ENCODE measurements at places on chromosomes 12 and 14.

GRCh38 chr14:51006781-51007211, 62.5 kb upstream of the PYGL start:
- no peak for DNase-seq

DNA sequence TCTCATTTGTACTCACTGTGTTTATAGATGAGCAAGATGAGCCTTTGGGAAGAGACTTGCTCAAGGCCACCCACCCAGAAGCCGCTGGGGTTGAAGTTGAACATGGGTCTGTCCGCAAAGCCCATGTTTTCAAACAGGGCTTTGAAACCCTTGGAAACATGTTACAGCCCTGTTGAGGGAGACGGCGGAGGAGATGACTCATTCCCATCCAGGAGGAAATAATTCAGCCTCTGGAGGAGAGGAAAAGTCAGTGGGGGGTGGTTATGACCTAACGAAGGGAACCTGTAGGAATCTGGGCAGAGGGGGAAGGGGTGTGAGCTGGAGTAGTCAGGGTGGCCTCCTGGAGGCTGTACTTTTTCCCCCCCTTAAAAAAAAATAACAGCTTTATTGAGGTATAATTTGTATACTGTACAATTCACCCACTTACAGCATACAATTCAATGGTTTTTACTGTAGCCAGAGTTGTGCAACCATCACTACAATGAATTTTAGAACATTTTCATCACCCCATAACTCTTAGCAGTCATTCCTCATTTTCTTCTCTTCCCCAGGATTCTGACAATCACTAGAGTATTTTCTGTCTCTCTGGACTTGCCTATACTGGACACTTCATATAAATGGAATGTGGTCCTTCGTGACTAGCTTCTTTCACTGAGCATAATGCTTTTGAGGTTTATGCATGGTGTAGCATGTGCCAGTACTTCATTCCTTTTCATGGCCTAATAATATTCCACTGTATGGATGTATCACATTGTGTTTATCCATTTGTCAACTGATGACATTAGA, 1.9 kb upstream of the RIN3 start:
- DNase-seq = peak; percentile 95

- DNase-seq = peak; percentile 55
Measured at GRCh38 chr12:100234591-100235304, 32.1 kb downstream of the DEPDC4 start.

GRCh38 chr12:107405436-107405835, 280.2 kb upstream of the PWP1 start:
- DNase-seq = no peak

DNA sequence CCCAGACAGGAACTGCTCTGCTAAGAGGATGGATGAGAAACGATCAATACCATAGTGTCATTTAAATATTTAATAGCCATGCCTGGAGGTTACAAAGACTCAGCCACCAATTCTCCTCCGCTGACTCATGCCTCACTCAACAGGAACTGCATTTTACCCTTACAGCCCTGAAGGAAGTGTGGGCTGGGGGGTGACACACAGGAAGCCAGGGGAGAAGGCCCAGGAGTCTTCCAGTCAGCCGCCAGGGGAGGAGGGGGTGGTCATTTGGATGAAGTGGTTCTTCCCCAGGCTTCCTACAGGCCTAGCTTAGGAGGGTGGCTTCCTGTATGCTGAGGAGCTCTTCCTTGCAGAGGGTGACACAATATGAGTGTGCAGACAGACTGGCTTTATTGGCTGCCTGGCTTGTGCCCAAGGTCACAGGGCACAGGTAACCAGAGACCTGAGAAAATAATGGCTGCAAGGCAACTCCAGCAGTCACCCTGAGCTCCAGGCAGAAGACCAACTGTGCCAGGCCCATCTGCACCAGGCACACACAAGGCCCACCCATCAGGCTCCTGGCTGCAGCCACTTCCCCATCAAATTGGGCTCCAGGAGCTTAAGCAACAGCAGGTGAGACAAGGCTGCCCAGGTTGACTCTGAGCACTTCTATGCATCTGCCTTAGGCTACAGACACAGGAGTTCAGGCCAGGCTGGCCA, 30.6 kb upstream of the RPLP0 start:
- DNase-seq = peak; percentile 99

GRCh38 chr12:3832738-3833137, 40.5 kb downstream of the PARP11 start:
- no peak for DNase-seq

GRCh38 chr12:6692888-6693287, 3.7 kb upstream of the ZNF384 start:
- DNase-seq = no peak

GRCh38 chr14:80325688-80326087, 114.4 kb upstream of the DIO2 start:
- DNase-seq = no peak

DNA sequence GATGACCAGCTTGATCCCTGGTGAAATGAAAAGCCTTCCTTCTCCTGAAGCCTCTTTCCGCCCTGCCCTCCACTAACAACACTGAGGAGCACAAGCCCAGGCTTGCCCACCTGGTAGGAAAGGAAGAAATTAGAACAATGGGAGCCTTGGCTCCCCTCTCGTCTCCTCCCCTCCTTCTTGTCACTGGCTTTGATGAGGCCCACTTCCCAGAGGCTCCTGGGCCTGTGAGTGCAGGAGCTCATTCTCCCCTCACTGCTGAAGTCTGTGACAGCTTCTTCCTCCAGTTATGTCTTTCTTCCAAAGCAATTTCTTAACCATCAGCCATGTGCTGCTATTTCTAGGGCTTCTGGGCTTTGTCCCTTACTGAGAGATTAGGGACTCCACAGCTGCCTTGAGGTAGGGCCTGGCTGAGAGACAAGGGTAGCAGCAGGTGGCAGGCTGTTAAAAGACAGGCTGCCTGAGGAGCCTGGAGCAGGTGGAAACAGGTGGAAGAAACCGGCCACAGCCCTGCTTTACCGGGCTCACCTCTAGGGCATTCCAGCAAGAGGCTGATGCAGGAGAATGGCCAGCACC, 53.6 kb upstream of the SRSF5 start:
- no peak for DNase-seq

- no peak for DNase-seq
Measured at GRCh38 chr14:21712036-21712435, 38.4 kb upstream of the OR4E1 start.

DNA sequence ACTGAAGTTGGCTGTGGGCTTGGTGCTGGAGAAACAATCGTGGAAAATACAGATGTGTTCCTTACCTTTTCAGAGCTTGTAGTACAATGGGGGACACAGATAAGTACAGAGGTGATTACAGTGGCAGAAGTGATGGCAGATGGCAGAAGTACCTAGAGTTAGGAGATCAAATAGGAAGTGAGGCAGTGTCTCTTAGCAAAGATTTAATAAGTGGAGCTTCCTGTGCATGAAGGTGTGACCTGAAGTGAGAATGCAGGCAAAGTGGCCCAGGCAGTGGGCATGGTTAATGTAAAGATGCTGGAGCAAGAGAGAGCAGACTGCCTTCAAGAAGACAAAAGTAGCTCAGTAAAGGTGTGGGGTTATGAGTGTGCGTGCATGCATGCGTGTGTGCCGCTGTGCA, 16.0 kb downstream of the LRRK2 start:
- no peak for DNase-seq

- no peak for DNase-seq
Measured at GRCh38 chr12:57756406-57757341, 1.8 kb downstream of the MARCHF9 start.

DNA sequence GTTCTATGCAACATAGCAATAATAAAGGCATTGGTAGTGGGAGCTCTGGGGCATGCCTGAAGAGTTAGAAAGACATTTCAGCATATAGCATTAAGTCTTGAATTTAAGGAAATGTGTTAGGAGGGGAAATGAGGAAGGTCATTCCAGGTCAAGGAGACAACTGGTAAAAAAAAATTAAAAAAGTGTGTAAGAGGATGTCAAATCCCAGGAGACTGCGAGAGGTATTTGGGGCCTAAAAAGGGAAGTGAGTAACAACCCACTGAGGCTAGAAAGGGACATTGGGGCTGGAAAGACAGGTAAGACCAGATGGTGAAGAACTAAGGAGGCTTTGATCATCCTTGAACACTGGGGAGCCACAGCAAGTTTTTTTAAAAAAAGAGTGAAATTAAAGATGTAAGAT, 152.9 kb downstream of the SLC25A21 start:
- no peak for DNase-seq

DNA sequence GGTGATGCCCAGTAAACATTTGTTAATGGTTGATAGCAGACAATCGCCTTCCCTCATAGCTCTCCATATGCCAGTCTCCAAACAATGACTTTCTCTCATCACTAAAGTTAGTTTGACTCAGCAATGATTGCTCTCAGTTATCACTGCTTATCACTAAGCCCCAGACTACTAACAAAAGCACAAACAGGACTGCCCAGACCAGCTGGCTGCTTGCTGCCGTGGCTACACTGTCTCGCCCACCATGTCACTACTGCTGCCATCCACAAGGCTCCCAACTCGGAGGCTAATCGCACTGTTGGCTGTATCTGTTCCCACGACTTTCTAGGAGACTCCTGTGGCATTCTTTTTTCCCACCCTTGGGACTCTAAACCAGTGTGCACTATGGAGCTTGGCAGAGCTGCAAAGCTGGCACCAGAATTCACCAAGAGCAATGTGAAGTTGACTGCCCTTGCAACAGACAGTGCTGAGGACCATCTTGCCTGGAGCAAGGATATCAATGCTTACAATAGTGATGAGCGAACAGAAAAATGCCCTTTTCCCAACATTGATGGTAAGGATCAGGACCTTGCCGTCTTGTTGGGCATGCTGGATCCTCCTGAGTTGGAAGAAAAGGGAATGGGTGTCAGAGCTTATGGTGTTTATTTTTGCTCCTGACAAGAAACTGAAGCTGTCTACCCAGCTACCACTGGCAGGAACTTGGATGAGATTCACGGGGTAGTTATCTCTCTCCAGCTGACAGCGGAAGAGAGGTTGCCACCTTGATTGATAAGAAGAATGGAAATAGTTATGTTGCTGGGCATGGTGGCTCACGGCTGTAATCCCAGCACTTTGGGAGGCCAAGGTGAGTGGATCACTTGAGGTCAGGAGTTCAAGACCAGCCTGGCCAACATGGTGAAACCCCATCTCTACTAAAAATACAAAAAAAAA, 27.1 kb upstream of the NR2C1 start:
- no peak for DNase-seq

- DNase-seq = no peak
Measured at GRCh38 chr12:75642226-75642625, 130.8 kb upstream of the KRR1 start.

DNA sequence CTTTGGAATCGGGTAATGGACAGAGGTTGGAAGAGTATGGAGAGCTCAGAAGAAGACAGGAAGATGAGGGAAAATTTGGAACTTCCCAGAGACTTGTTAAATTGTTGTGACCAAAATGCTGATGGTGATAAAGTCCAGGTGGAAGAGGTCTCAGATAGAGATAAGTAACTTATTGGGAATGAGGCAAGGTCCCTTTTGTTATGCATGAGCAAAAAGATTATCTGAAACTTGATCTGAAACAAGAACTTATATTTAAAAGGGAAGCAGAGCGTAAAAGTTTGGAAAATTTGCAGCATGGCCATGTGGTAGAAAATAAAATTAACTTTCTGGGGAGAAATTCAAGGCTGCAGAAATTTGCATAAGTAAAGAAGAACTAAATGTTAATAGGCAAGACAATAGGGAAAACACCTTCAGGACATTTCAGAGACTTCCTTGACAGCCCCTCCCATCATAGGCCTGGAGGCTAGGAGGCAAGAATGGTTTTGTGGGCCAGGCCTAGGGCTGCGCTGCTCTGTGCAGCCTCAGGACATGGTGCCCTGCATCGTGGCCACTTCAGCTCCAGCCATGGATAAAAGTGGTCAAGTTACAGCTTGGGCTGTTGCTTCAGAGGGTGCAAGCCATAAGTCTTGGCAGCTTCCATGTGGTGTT, 425.7 kb upstream of the PRICKLE1 start:
- no peak for DNase-seq

GRCh38 chr12:55142669-55143565, 16.7 kb downstream of the OR9K2 start:
- peak; percentile 40 for DNase-seq

GRCh38 chr14:56196274-56196673, 78.1 kb downstream of the PELI2 start:
- DNase-seq = no peak

DNA sequence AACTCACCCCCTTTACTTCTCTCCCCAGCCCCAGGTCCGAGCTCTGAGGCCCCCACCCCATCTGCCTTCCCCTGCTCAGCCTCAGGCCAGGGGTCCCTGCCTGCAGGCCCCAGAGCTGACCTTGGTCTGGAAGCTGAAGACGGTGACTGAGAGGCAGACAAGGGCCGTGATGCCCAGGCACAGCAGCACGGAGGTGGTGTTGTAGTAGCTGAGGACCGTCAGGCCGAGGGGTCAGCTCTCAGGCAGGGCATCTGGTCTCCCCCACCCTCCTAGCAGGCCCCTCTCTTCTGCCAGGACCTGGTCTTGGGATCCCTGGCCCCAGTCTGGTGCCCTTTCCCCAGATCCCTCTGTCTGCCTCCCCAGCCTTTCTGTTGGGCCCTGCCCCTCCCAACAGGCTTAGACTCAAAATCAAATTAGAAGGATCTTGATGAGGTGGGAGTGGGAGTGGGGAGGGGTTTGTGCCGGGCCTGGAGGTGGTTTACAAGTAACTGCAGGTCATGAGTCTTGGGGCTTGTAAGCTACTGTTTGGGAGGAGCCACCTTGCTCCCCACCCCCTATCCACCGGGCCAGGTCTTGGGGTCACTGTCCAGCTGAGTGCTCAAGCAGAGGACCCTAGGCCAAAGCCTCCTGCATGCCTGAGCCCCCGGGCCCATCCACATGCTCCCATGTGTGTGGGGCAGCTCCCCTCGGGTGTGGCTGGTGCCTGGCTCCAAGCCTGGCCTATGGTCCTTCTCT, 14.2 kb downstream of the FAIM2 start:
- DNase-seq = no peak

DNA sequence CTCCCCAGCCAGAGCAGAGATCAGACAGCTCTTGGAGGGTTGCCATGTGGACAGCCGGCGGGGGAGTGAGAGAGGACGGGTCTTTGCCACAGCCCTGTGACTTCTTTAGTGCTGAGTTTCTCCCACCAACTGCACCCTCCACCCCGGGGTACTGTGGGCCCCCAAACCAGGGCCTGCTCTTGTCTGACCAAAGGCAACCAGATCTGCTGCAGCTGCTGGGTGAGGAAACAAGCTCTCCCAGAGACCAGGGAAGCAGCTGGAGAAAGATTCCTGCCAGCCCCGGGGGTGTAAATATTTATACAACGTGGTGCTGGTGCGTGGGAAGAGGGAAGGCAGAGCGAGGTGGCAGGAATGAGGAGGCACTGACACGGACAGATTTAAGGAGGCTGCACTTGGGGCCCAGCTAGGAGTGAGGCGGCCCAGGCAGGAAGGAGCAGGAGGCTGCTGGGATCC, 14.3 kb upstream of the ZFP36L1 start:
- no peak for DNase-seq

DNA sequence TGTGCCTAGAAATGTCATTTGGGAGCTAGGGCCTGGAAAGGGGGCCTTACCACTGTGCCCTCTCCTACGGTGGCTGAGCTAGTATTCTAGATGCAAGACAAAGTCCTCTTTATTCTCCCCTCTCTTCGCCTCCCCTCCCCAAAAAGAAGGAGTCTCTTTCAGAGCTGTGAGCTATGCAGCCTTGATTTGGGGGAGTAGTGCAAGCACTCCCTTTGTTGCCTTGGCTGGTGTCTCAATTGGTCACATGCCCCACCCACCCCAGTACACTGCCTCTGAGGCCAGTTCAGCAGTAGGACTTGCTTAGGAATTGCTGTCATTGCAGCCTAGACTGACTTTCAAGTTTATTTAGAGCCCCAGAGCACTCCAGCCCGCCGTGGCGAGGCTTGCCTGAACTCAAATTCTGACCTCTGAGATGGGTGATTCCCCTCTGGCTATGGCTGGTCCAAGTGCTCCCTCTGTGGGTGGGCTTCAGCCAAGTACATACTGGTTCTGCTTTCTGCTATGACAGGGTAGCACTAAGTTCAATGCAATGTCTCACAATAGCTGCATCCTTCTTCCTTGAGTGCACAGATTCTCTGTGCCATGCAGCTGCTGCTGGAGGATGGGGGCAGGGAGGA, 37.0 kb upstream of the FBXO33 start:
- DNase-seq = peak; percentile 1
